Stimulated activated CD8-positive, alpha-beta memory T cell treated with anti-CD3 and anti-CD28 coated beads, Interleukin-2, amount 100 ng/mL, for 48 hours (primary cell): ENCODE measurements at places on chromosomes 11 and 22.

GRCh38 chr11:10885703-10886363, 28.0 kb upstream of the ZBED5 start:
- DNase-seq: no peak

DNA sequence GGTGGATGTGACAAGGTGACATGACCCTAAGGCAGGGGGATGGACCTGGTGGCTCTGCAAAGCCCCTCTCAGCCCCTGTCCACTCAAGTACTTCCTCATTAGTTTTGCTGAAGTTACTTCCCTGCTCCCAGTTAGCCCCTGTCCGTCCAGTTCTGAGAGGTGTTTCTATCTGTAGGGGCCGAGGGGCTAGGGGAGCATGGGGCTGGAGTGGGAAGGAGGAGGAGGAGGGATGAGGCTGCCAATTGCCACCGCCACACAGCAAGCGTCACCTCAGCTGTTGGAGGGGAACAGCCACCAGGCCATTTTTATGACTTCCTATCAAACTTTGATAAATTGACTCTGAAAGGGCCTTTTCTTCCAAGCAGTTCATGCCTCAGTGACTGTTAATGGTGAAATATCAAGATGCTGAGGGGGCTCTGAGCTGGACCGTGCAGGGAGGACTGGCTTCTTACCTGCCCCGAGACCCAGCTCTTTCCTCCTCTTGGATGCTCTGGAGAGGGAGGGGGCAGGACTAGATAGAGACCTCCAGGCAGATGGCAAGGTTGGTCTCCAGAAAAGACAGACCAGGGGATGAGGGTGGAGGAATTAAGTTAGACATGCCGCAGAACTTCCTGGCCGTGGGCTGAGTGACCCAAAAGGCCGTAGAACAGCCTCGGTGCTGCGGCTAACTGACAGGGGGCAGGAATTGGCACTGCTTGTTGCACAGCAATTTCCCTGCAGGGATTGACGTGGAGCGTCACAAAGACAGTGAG, 137.0 kb downstream of the ST3GAL4 start:
- DNase-seq: no peak

DNA sequence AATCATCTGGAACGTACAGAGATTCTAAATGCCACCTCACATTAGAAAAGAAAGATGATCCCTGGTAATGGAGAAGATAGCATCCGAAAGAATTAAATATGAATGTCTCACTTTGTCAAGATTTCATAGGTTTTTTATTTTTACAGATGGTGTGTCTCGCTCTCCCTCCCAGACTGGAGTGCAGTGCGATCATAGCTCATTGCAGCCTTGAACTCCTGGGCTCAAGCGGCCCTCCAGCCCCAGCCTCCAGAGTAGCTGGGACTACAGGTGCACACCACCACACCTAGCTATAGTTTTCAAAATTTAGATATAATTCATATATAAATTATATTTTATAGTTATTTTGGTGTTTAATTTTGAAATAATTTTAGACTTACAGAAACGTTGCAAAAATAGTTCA, 16.7 kb upstream of the SMTN start:
- DNase-seq: no peak

- DNase-seq: peak; percentile 74
These were observed 6.7 kb upstream of the BRSK2 start for GRCh38 chr11:1382831-1383607.

- DNase-seq: no peak
These were observed 69.3 kb downstream of the RAB38 start for GRCh38 chr11:88105951-88106350.

DNA sequence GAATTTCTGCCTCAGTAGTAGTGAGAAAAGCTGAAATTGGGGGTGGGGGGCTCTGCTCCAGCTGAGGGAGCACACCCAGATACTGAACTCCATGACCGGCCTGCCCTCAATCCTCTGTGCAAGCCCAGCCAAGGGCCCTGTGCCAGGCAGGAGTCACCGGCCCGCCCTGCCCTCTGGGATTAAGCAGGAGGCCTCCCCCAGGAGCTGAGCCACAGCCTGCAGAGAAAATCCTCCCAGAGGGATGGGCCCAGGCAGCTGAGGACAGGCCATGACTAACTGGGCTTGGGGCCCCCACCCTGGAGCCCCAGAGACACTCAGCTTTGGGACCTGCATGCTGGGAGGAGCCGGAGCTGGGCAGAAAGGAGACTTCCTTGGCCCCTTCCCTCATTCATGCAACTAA, 48.8 kb downstream of the MN1 start:
- no peak for DNase-seq

DNA sequence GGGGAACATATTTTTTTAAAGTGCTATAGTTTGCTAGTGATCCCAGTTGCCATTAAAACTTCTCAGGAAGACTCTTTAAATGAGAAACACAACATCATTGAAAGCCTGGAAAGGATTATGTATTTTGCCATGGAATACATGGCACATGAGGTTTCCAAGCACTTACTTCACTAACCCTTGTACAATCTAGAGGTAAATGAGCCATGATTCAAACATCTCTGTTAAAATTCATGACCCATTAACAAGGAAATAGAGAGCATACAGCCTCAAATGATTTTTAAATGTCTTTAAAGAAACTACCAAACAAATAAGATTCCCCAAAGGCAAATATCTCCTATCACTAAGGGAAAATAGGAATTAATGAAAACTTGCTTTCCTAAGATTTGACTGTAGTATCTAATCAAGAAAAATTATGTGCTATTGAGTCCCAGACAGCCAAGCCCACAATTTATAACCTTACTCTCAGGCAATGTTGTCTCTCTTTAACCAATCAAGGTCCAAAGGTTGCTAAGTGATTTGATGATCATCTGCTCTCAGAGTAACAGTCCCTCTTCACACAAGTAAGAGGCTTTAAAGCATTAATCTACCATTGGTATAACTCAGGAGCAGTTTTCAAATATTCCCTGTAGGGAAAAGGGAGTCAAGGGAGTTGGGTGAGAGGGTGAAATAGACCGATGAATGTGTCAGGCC, 92.0 kb upstream of the DDI1 start:
- no peak for DNase-seq

DNA sequence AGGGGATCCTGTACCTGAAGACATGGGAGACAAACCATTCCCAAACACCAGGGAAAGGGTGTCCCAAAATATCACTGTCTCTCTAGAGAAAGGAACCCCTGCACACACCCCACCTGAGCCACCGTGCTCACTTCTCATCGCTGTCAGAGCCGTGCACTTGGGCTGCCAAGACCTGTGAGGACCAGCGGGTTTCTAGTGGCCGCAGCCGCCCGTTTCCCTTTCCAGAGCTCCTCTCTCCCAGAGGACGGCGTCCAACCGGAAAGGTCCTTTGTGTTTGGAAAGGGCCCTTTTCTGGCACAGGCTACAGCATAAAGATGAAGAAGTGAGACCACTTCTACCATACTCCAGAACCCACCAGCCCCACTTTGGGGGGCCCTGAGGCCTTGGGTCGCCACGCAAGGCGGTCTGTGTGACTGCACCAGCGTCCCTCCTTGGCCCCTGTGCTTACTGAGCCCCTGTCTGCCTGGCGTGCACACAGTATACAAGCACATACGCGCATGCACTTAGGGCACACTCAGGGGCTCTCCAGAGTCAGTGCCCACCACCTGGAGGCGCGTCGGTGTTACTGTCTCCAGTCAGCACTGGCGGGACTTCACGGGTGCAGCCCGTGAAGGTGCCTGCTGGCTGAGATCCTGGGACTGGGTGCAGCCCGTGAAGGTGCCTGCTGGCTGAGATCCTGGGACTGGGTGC, 381.8 kb downstream of the TBC1D22A start:
- no peak for DNase-seq

DNA sequence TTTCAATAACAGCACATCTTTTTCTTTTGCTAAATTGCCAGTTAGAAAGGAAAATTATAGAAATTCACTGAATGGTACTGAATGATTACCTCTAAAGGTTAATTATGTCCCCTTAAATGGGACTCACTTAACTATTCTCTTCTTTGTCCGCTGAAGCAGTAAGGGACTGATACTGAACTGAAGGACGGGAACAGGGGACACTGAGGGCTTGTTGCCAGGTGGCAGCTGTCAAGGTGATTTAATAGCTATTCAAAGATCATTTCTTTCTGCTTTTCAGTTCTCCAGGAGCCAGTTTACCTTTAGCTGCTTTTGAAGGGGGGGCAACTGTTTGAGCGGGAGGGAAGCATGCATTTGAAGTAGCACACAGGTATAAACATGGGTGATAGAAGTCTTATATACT, 325.4 kb upstream of the CCDC90B start:
- DNase-seq: no peak

- no peak for DNase-seq
These were observed 28.9 kb downstream of the AP2A2 start for GRCh38 chr11:954392-955153.

DNA sequence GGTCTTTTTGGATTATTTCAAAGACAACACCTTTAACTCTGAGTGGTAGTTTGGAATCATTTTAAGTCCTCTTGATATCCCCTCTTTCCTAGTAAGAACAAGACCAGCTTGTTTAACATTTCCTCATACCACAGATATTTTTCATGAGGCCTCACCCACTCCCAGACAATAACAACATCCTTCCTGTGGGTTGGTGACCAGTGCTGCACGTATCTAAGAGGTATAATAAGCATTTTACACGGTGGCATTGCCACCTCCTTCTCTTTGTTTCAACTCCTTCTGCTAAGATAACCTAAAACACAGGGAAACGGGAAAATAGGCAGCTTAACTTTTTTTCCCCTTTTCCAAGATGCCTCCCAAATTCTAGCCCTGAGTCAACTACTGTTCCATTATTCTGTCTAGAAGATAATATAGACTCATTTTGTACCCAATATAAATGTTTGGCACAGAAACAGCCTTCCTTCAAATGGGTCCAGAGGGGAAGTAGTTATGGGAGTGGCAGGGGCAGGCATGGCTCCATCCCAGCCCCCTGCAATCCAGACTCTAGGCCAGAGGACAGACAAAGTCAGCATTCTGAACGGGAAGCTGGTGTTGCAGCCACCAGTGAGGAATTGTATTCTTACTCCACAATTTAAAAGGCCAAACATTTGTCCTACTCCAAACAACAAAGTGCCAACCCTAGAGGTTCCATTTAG, 28.5 kb downstream of the MAML2 start:
- no peak for DNase-seq

DNA sequence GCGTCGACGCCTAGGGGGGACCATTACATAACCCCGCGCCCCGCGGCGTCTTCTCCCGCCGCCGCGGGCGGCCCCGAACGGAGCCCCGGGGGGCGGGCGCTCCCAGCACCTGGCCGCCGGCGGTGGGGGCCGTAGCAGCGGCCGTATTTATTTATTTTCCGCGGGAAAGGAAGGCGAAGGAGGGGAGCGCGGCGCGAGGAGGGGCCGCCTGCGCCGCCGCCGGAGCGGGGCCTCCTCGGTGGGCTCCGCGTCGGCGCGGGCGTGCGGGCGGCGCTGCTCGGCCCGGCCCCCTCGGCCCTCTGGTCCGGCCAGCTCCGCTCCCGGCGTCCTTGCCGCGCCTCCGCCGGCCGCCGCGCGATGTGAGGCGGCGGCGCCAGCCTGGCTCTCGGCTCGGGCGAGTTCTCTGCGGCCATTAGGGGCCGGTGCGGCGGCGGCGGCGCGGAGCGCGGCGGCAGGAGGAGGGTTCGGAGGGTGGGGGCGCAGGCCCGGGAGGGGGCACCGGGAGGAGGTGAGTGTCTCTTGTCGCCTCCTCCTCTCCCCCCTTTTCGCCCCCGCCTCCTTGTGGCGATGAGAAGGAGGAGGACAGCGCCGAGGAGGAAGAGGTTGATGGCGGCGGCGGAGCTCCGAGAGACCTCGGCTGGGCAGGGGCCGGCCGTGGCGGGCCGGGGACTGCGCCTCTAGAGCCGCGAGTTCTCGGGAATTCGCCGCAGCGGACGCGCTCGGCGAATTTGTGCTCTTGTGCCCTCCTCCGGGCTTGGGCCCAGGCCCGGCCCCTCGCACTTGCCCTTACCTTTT, at the start of gene EP300:
EP300 (plus strand) TSS at position 570 of the 795 bp plus-strand sequence. CDS start 413 bp downstream, outside the sequence.
- DNase-seq: peak; percentile 67

- DNase-seq: no peak
These were observed 761 bp upstream of the TMEM25 start for GRCh38 chr11:118530180-118530682.

DNA sequence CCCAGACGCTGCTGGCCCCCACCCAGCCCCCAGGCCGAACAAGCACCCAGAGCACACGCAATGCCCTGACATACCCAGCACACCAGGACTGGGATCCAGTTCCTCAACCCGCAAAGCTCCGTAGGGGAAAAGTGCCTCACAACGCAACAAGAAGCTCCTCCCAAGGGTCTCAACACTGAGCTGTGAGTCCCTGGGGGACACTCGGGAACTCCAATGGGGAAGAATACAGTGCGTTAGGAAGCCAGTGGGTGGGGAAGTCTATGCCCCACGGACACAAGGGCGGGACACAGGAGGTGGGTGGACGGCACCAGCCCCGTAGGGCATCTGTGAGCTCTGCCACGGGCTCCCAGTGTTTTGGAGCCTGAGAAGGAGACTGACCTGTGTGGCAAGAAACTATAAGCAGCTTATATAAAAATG, 1.6 kb downstream of the DEAF1 start:
- no peak for DNase-seq

DNA sequence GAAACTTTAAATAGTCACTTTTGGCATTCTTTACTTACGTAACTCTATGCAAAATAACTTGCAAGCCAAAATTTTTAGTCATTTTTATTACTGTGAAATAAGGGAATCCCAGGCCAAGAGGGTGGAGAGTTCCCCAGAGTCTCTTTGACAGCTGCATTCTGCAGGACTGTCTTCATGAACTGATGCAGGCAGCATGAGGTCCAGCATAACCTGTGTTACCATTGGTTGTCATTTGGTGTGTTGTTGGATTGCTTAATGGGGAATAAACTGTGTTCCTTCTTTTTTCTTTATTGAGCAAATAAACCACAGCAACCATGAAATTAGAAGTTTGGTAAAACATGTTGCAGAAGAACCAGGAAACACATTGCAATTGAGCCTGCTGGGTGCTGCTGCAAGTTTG, 24.6 kb downstream of the MMP27 start:
- no peak for DNase-seq

GRCh38 chr11:83299681-83300080, 13.5 kb upstream of the CCDC90B start:
- DNase-seq: no peak

- no peak for DNase-seq
These were observed 9.6 kb downstream of the POU2F3 start for GRCh38 chr11:120249279-120250262.

DNA sequence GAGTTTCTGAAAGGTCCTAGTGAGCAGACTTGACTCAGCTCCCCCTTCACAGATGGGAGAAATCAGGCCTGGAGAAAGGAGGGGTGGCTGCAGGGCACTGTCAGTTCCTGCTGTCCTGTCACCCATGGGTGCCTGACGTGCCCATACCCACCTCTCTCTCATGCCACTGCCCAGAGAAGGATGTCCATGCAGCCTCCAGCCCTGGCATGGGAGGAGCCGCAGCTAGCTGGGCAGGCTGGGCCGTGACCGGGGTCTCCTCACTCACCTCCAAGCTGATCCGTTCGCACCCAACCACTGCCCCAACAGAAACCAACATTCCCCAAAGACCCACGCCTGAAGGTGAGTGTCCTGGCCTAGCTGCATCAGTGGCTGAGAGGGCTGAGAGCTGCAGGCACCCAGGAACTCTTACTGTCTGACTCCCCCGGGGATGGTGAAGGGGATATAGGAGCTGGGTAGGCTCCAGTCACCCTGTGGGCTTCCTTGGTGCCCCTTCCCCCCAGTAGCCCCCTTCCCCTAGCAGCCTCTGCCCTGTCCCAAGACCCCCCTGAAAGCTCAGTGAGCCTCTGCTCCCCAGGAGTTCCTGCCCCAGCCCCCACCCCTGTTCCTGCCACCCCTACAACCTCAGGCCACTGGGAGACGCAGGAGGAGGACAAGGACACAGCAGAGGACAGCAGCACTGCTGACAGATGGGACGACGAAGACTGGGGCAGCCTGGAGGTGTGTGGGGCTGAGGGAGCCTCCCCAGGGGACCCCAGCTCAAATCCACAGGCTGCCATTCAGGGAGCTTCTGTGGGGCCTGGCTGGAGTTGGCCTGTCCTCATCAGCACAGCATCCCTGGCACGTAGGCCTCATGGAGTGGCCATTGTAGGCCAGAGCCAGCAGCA, 11.8 kb downstream of the SCYL1 start:
- no peak for DNase-seq
